Stimulated activated CD4-positive, alpha-beta T cell treated with anti-CD3 and anti-CD28 coated beads, Interleukin-1b, Interleukin-23, amount 100 ng/mL, for 1 hour (primary cell): ENCODE measurements at places on chromosomes 6 and 20.

- peak; percentile 22 for DNase-seq
These were observed 195.7 kb upstream of the SASH1 start for GRCh38 chr6:148146717-148147462.

DNA sequence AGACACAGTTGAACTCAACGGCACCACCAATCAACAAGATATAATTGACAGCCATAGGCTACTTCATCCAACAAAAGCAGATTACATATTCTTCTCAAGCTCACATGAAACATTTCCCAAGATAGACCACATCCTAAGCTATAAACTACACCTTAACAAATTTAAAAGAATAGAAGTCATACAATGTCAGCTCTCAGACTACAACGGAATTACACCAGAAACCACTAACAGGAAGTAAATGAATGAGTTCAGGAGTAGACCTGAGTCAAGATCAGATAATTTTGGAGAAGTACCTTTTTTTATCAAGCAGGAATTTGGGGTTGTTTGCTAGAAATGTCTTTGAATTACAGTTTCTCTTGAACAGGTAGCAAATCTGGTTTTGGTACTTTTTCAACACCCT lies 237.8 kb downstream of the TBX18 start:
- no peak for DNase-seq

DNA sequence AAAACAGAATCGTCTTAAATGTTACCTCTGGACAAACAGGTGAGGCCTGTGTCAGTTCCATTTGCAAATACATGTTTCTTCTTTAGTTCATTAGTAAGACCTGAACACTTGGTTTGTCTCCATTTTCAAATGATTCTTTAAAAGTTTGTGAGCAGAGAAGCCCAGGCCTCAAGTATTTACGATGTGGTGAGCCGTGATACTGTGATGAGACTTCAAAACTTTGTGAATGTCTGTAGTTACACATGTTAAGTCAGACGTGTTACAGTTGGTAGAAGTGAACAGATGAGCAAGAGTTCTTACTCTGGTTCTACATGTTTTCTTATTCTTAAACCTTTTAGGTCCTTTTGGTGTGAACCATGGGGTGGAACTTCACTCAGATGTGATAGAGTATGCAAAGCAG lies 8.5 kb downstream of the PCMTD2 start:
- DNase-seq, result no peak

GRCh38 chr6:35202066-35202546 lies 11.7 kb upstream of the SCUBE3 start:
- DNase-seq, result no peak

DNA sequence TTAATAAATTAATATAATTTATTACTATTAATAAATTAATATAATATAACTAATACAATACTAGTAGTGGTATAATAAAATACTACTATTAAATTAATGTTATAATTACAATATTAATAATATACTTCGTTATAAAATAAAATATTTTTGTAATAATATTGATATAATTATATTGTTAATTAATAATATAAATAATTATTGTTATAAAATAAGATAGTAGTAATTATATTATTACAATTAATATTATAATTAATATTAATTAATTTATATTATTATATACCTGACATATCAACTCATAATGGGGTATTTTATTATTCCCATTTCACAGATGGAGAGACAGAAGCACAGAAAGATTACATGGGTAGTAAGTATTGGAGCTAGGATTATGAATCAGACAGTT lies 8.9 kb downstream of the BEND6 start:
- no peak for DNase-seq

- no peak for DNase-seq
These were observed 6.5 kb upstream of the RBBP8NL start for GRCh38 chr20:62433658-62434497.

GRCh38 chr6:31407699-31408098 lies 4.3 kb downstream of the MICA start:
- no peak for DNase-seq

DNA sequence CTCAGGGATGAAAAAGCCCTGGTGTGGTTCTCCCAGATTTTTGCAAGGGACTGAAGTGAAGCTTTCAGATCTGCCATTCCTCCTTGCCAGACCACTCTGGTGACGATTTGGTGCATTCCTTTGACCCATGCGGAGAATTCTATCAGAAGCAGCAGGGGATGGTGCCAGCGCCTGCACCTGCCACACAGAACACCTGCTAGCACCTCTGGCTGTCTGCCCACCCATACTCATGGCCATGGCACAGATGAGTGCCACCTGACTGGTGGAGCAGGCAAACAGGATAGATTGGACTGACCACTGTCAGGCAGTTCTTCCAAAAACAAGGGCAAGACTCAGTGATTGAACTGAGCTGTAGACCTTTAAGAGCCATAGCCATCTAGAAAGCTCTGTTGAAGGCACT lies 107.1 kb downstream of the CDYL start:
- no peak for DNase-seq

- DNase-seq, result no peak
These were observed 74.9 kb downstream of the TNFAIP3 start for GRCh38 chr6:137941995-137942394.
